ENCODE measurements at places on chromosomes 1 and 21.

- DNase-seq: no peak
Measured at GRCh38 chr1:184940226-184940625, 34.1 kb downstream of the NIBAN1 start.

DNA sequence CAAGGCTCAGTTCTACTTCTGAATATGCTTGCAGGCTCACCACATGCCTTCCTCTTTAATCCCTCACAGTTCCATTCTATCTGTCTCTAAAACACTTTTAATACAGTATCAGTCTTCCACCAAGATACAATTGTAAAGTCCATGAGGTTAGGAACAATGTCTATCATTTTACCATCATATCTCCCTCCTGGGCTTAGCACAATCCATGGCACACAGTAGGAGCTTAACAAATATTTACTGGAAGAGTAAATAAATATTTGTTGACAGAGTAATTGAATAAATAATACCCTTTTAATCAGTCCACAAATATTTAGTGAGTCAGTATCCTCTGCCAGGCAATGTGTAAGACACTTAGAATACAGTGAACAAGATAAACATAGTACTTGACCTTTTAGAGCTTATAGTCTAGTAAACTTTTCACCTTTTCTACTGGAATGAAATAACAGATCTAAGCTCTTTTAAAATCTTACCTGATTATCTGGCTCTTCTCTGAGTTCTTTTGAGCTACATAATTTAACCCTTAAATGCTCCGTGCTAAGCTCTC is 12.7 kb upstream of the GADD45A start:
- no peak for DNase-seq

GRCh38 chr1:225945564-225945963 is 4.5 kb upstream of the LEFTY2 start:
- no peak for DNase-seq

DNA sequence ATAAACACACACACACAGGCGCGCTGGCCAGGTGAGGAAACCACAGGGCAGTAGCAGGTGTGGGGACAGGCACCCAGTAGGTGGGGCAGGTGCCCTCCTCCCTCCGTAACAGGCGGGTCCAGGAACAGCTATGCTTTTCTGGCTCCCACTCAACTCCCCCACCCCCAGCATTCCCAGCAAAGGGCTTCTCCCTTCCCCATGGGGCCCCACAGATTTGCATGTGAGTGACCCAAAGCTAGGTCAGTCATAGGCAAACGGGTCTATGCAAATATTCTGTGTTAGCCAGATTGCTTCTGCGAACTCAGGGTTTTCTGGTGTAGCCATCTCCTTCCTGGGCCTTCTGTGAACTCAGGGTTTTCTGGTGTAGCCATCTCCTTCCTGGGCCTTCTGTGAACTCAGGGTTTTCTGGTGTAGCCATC is 114.2 kb downstream of the SIK1 start:
- DNase-seq: peak; percentile 32

DNA sequence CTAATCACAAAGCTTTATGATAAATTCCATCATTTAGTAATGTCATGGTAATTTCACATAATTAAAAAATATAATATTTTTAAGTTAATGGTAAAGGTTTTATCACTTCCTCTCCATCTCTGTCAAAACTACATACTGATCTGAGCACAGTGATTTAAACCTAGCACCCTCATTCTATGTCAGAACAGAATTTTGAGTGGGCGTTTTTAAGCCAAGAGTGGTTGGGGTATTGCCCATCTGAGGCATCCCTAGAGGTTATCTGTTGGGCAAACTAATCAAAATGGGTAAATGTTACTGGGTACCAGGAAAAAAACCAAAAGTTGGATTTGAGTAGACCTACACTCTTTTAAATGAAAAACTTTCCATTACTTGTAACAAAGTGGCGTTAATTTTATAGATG is 100.7 kb upstream of the GFI1 start:
- DNase-seq: no peak

GRCh38 chr1:29638281-29638680 is 402.0 kb downstream of the PTPRU start:
- no peak for DNase-seq

- DNase-seq: peak; percentile 57
Measured at GRCh38 chr1:178541829-178542553, 29.1 kb downstream of the TEX35 start.

GRCh38 chr1:53862507-53862906 is 24.4 kb upstream of the NDC1 start:
- DNase-seq: no peak

- DNase-seq: no peak
Measured at GRCh38 chr21:27082431-27083010, 115.6 kb upstream of the ADAMTS5 start.

- DNase-seq: no peak
Measured at GRCh38 chr1:27785781-27786455, 12.9 kb downstream of the STX12 start.

- DNase-seq: no peak
Measured at GRCh38 chr1:245168906-245169305, 14.1 kb downstream of the KIF26B start.

- DNase-seq: no peak
Measured at GRCh38 chr1:67646145-67647035, 38.6 kb upstream of the GADD45A start.

DNA sequence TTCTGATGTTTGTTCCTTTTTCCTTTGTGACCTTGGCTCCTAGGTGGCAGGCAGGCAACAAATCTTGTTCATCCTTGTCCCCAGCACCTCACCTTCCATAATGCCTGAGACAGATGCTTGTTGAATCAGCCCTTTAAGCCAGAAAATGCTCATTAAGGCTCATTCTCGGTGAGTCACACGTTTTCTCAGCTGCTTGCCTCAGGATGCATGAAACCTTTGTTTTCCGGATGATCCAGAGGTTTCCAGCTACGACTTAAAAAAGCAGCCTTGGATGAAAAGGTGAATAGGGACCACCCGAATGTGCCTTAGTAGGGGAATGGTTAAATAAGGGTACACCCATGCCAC is 4.6 kb upstream of the ATP13A2 start:
- no peak for DNase-seq

GRCh38 chr1:21338573-21339355 is 48.5 kb upstream of the ECE1 start:
- DNase-seq: peak; percentile 50

- no peak for DNase-seq
Measured at GRCh38 chr1:165823552-165824268, 3.7 kb upstream of the UCK2 start.

DNA sequence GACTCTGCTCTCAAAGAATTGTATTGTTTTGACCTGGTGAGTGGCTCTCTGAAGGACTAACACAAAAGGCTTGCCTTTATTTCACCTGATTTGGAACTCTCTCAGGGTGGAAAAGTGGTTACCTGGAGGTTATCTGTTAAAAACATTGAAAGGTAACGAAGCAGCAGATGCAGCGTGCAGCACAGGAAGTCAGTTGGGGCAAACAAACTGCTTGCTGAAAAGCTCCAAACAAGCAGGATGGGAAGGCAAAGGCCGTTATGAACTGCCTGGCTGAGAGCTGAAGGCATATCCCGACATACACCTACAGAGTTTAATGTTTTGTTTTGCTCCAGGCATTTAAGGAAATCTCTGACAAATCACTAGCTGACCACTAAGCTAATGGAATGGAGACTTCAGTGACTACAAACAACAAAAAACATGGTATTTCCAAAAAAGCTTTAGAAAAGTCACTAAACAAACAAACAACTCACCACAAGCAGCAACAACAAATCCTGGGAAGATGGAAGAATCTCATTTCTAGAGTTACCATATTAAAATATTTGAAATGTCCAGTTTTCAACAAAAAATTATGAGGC is 44.3 kb upstream of the BATF3 start:
- DNase-seq: no peak

DNA sequence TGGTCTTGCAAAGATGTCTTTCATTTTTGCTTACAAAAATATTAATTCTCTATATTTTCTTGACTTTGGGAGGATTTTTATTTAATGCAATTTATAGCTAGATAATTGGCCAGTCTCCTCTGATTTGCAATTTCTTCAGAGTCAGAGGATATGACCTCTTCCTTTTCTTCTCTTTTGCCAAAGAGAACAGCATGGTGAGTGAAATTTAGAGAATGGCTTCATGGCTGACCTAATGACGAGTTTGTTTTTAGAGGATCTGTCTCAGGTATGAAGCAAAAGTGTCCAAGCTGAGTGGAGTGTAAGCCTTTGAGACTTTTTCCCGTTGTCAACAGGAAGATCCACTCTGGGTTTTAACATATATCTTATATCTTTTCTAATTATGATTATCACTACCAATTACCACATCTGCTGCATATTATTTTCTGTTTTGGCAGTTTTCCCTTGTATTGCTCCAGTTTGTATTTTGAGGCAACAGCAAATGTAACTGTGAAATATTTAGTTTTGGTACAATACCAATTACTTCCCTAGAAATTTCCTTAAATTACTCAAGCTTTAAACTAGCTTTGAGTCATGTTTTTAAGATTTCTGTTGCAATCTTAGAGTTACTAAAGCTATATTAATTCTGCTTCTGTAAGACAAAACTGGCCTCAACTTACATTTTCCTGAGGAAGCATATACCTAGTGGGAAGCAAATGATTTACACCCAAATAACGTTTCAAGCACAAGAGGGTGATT is 332.8 kb upstream of the ZRANB2 start:
- no peak for DNase-seq

- no peak for DNase-seq
Measured at GRCh38 chr1:7356079-7356478, 415.0 kb upstream of the VAMP3 start.

- DNase-seq: no peak
Measured at GRCh38 chr21:36547464-36547863, 67.5 kb upstream of the CLDN14 start.

- DNase-seq: no peak
Measured at GRCh38 chr1:60037669-60038068, 35.9 kb downstream of the C1orf87 start.

GRCh38 chr1:191022856-191023255 is 545.2 kb upstream of the BRINP3 start:
- no peak for DNase-seq

DNA sequence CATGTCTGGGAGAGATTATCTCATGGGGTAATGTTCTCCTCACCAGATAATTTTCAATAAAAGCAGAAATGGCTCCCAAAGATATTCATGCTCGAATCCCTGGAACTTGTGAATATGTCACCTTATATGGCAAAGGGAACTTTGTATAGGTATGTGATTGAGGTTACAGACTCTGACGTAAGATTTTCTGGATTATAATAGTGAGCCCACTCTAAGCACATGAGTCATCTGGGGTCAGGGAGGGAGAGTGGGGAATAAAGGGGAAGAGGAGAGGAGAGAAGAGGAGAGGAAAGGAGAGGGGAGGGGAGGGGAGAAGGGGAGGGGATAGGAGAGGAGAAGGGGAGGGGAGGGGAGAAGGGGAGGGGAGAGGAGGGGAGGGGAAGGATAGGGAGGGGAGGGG is 1193.9 kb downstream of the PLA2G4A start:
- DNase-seq: no peak
